Left ventricle myocardium inferior (tissue), 1 donor: ENCODE measurements at places on chromosomes 11 and 22.

DNA sequence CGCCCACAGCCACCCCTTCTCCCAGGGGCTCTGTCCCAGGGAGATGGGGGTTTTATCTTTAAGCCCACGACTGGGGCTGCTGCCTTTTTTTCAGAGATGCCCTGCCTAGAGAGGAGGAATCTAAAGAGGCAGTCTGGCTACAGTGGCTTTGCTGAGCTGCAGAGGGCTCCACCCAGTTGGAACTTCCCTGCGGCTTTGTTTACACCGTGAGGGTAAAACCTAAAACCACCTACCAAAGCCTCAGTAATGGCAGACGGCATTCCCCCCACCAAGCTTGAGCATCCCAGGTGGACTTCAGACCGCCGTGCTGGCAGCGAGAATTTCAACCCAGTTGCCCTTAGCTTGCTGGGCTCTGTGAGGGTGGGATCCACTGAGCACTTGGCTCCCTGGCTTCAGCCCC, 535.8 kb downstream of the NELL1 start:
- no peak for DNase-seq
- H3K27me3 ChIP-seq: no peaks in the 10 kb centered on the region
- no peaks in the 10 kb centered on the region for H3K4me1 ChIP-seq
- no peaks in the 10 kb centered on the region for H3K36me3 ChIP-seq

- no peak overlapping the region for H3K4me3 ChIP-seq
- no peak for DNase-seq
- H3K27ac ChIP-seq: no peak overlapping the region
- H3K27me3 ChIP-seq: peaks cover 79% of the 10 kb centered on the region
- H3K4me1 ChIP-seq: no peaks in the 10 kb centered on the region
Measured at GRCh38 chr22:47850644-47851151, 1088.2 kb downstream of the TBC1D22A start.

- peak; percentile 71 for DNase-seq
- H3K27me3 ChIP-seq: no peaks in the 10 kb centered on the region
- peak within 1 kb of the TSS; percentile 79 for H3K27ac ChIP-seq
Measured at GRCh38 chr11:57515332-57516060, at the start of gene SLC43A1. Gene SLC43A1 (minus strand): TSS chr11:57515702. CDS start chr11:57514111, 1,591 bp downstream.

DNA sequence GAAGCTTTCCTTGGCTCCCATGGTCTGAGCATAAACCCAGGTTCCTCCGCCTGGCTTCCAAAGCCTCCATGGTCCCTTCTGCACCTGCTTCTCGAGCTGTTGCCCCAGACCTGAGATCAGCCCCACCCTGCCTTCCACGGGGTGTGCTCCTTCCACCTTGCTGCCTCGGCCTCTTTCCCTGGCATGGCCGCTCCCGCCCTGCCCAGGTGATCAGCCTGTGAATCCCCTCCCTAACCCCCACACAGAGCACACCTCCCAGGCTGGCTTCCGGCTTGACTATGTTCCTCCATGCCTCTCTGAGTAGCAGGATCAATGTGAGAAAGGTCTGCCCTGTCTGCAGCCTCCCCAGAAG, 2.7 kb upstream of the PPP6R3 start:
- DNase-seq: no peak
- no peak overlapping the region for H3K4me3 ChIP-seq
- H3K4me1 ChIP-seq: peaks cover 28% of the 10 kb centered on the region
- H3K36me3 ChIP-seq: no peaks in the 10 kb centered on the region

GRCh38 chr11:61082931-61083531, 19.3 kb upstream of the CD5 start:
- no peak overlapping the region for H3K4me3 ChIP-seq
- no peaks in the 10 kb centered on the region for H3K4me1 ChIP-seq
- no peaks in the 10 kb centered on the region for H3K36me3 ChIP-seq

- no peak overlapping the region for H3K27ac ChIP-seq
- H3K36me3 ChIP-seq: no peaks in the 10 kb centered on the region
- DNase-seq: no peak
- H3K4me1 ChIP-seq: peaks cover 41% of the 10 kb centered on the region
- no peaks in the 10 kb centered on the region for H3K27me3 ChIP-seq
- no peak overlapping the region for H3K4me3 ChIP-seq
Measured at GRCh38 chr11:122340607-122341290, 224.7 kb upstream of the BLID start.

GRCh38 chr11:20038412-20038811, 121.9 kb downstream of the DBX1 start:
- peaks cover 20% of the 10 kb centered on the region for H3K36me3 ChIP-seq
- no peak overlapping the region for H3K4me3 ChIP-seq
- no peak for DNase-seq
- no peaks in the 10 kb centered on the region for H3K27me3 ChIP-seq

DNA sequence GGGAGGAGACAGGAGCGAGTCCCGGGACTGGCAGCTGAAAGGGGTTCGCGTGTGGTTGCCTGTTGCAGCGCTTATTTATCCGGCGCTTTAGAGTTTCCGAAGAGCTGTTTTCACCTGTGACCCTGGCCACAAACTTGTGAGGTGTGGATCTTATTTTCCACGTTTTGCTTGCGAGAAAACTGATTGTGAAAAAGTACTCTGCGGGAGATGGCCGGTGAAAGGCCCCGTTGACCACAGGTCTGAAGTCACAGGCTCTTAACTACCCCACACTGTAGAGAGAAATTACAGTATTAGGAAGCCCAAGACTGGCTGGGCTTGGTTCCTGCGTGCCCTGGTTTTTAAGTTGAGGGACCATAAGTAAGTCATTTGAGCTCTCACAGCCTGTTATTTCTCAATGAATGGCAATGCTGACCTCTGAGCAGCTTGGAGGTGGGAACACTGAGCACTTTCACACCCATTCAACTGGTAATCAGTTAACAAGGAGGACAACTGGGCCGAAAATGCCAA, 379 bp upstream of the RAB38 start:
- H3K4me3 ChIP-seq: peak overlapping the region; percentile 65
- no peak overlapping the region for H3K27ac ChIP-seq
- peaks cover 18% of the 10 kb centered on the region for H3K4me1 ChIP-seq
- H3K36me3 ChIP-seq: no peaks in the 10 kb centered on the region
- no peak for DNase-seq

DNA sequence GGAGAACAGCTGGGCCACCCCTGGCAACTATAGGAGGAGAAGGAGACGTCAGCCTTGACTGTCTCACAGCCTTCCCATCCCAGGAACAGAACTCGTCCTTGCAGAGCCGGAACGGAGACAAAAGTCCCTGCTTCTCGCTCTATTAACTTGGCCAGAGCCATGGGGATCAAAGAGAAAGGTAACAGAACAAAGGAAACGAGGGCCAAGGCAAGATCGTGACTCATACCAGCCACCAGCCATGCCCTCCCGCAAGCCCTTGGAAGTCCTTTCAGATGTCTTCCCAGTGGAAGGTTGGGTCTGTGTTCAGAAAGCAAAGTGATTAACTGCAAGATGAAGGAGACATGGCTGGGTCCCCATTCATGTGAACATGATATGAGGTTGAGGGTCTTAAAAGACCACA, 64.7 kb downstream of the PDE2A start:
- DNase-seq: no peak
- no peak overlapping the region for H3K27ac ChIP-seq
- no peaks in the 10 kb centered on the region for H3K27me3 ChIP-seq
- H3K36me3 ChIP-seq: peaks cover 6% of the 10 kb centered on the region
- H3K4me1 ChIP-seq: peaks cover 60% of the 10 kb centered on the region

GRCh38 chr11:105005451-105005845, 17.5 kb downstream of the CASP5 start:
- H3K27me3 ChIP-seq: no peaks in the 10 kb centered on the region
- H3K4me1 ChIP-seq: no peaks in the 10 kb centered on the region
- no peak overlapping the region for H3K27ac ChIP-seq
- no peaks in the 10 kb centered on the region for H3K36me3 ChIP-seq

DNA sequence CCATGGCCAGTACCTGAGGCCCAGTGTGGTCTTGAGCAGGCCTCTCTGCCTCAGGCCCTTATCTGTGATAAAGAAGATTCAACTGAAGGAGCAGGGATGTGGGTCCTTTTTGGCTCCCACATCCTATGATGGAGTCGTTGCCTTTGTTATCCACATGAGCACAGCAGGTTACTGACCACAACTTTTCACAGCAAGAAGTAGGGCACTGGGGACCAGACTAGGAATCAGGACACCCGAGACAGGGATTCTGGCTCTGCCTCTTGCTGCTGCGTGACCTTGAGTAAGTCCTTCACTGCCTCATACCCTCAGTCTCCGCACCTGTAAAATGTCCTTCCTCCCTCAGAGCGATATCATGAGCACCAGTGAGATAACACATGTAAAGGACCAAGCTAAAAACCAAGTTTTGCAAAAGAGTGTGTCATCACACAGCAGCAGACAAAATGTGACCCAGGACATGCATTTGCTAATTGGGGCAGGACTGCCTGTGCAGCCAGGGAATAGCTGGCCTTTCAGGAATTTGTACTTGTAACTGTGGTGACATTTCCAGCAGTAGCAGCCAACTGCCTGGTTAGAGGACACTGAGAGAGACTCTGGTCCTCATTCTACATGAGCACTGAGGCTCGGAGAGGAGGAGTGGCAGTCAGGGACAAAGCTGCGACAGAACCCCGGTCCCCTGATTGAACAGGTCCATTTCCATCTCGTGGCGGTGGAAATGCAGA, 13.2 kb upstream of the SMIM35 start:
- H3K36me3 ChIP-seq: no peaks in the 10 kb centered on the region
- H3K27me3 ChIP-seq: no peaks in the 10 kb centered on the region
- H3K4me1 ChIP-seq: peaks cover 20% of the 10 kb centered on the region
- peak overlapping the region; percentile 82 for H3K27ac ChIP-seq
- no peak overlapping the region for H3K4me3 ChIP-seq
- peak; percentile 32 for DNase-seq

- H3K27ac ChIP-seq: no peak overlapping the region
- no peak overlapping the region for H3K4me3 ChIP-seq
- DNase-seq: no peak
- no peaks in the 10 kb centered on the region for H3K36me3 ChIP-seq
Measured at GRCh38 chr11:36309779-36310178, 13.7 kb downstream of the PRR5L start.

GRCh38 chr22:29457730-29458129, 19.3 kb downstream of the RFPL1 start:
- DNase-seq: no peak
- no peaks in the 10 kb centered on the region for H3K4me1 ChIP-seq
- no peak overlapping the region for H3K27ac ChIP-seq
- no peaks in the 10 kb centered on the region for H3K36me3 ChIP-seq
- peaks cover 3% of the 10 kb centered on the region for H3K27me3 ChIP-seq

GRCh38 chr11:128824191-128825049, 42.7 kb downstream of the KCNJ1 start:
- peaks cover 5% of the 10 kb centered on the region for H3K27me3 ChIP-seq
- DNase-seq: no peak
- no peaks in the 10 kb centered on the region for H3K36me3 ChIP-seq
- peak overlapping the region; percentile 48 for H3K4me3 ChIP-seq
